ENCODE measurements at places on chromosomes 1 and 21.

- no peak for DNase-seq
These were observed 397.7 kb downstream of the RWDD3 start for GRCh38 chr1:95631695-95632094.

- no peak for DNase-seq
These were observed 237.6 kb upstream of the DUSP10 start for GRCh38 chr1:221979444-221980032.

DNA sequence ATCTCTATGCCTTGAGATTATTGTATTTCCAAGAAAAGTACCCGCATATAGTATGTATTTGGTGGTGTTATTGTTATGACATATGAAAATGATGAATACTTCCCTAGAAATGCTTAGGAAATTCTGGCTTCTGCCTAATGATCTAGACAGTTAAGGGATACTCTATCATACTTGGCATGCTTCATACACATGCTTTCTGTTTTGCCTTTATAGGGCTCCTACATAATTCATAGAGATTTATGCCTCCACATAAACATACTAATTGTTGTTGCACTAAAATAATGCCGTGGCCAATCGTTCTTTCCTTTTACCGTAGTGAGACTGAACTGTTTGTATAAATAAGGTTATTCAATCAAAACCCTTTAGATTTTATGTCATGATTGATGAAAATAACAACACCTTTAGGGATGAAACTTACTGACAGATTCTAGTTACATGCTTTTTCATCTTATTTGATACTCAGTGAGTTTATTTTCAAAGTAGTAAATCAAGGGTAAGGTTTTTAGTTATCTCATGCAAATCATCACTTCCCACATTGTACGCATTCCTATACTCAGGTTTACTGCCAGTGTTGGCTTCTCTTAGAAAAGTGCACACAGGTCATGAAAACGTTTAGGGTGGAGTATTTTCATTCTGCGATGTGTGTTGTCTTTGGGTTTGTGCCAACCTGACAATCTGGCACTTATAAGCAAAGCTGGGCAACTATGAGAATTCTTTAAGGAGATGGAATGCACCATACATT lies 40.5 kb upstream of the SCYL3 start:
- no peak for DNase-seq

- no peak for DNase-seq
These were observed 119.0 kb downstream of the FGGY start for GRCh38 chr1:59415881-59416280.

GRCh38 chr21:37513383-37513782 lies 146.8 kb downstream of the DYRK1A start:
- DNase-seq: no peak

- DNase-seq: no peak
These were observed 5.1 kb downstream of the OSBPL9 start for GRCh38 chr1:51621841-51622454.

DNA sequence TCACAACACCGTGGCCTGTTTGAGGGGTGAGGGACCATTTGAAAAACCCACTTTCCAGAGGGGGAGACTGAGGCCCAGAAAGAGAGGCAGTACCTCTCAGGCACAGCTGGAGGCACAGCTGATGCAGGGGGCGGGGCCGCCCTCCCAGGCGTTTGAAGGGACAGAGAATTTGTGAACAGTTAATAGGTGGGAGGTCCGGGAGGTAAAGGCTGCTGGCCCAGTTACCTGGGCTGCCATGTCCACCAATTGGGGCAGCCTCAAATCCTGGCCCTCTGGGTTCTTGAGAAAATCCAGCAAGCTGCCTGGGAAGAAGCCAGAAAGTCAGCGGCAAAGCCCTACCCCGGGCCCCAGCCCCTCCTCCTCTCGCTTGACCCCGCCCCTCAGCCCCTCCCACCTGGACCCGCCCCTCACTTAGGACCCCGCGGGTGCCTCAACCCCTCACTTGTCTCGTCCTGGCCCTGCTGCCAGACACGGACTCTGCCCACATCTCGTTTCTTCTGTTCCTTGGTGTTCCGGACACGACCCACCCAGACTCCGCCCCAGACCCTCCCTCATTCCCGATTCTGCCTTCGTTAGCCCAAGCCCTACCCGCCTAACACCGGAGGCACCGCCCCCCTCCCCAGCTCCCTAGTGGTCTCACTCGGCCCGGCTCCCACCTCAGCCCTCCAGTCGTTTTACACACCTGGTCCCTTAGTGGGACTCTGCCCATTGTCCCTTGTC lies 10.8 kb upstream of the AHDC1 start:
- no peak for DNase-seq

DNA sequence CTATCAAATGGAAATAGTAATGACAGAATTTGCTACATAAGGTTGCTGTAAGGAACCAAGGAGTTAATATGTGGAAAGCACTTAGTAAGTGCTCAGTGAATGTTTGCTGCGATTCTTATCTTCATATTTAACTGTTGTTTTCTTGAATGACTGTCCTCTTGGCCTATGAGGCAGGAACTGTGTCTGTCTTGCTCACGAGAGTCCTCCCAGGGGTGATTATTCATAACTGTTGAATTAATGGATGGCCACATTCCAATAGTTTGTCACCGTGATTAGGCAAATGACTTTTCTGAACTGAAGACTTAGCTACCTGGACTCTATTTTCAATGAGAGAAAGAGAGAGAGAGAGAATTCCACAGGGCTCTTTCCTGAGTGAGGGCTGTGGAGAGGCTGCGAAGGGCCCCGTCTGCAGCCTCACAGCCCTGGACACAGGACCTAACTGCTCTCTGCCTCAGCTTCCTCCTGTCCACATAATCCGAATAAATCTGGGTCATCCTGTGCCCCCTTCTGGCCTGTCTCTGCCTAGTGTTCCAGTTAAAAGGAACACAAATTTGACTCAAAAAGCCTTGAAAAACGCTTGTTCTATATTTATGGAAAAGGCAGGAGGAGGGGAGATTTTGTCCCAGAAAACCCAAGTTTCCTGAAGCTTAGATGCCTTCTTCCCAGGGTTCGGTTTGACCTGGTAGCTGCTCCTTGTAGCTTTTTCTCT lies 8.5 kb downstream of the EDN2 start:
- no peak for DNase-seq

DNA sequence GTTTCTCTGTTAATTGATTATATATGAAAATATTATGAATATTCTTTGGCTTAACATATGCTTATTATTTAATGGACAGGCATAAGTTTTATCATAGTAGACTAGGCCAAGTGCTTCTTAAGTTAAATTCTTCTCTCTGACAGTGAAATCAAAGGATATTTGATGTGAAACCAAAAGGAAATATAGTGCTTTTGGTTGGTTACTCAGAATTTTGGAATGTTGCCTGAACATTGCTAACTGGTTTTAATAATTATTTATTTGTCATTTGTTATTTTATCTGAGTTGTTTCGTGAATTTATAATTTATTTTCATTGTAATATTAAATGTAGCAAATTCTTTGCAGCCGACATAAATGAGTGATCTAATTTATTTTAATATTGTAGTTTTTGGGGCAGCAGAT lies 18.3 kb downstream of the HOOK1 start:
- DNase-seq: no peak

- DNase-seq: no peak
These were observed 13.8 kb downstream of the VASH2 start for GRCh38 chr1:212964102-212964501.

DNA sequence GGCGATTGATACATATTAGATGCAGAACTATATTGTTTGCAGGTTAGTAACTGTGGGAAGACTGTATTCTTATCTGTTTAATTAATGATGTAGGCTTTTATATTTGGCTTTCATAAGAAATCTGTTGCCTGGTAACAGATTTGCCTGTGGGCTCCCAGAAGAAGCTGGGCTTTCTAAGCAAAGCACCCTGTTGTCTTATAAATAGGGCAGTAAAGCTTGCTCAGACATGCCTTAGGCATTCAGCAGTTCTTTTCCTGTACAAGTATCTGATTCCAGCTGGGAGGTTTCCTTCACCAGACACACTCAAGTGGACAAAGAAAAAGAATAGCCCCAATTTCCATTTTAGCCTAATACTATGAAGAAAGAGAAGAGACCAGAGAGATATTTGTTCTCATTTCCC lies 524.0 kb downstream of the LRRIQ3 start:
- DNase-seq: no peak

- DNase-seq: no peak
These were observed 52.8 kb upstream of the TBX15 start for GRCh38 chr1:119040906-119041305.

GRCh38 chr1:235902677-235903542 lies 36.2 kb upstream of the LYST start:
- no peak for DNase-seq

DNA sequence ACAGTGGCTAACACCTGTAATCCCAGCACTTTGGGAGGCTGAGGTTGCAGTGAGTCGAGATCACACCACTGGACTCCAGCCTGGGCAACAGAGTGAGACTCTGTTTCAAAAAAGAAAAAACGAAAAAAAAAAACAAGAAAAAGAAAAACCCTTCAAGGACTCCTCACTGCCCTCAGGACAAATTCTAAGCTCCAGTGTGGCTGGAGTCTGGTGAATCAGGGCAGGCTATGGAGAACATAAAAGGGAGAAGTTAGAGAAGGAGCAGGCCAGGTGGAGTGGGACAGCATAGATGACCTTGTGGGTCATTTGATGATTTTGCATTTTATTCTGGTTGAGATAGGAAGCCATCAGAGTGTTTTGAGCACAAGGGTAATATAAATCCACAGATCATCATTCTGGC lies 12.5 kb upstream of the UAP1 start:
- DNase-seq: no peak

DNA sequence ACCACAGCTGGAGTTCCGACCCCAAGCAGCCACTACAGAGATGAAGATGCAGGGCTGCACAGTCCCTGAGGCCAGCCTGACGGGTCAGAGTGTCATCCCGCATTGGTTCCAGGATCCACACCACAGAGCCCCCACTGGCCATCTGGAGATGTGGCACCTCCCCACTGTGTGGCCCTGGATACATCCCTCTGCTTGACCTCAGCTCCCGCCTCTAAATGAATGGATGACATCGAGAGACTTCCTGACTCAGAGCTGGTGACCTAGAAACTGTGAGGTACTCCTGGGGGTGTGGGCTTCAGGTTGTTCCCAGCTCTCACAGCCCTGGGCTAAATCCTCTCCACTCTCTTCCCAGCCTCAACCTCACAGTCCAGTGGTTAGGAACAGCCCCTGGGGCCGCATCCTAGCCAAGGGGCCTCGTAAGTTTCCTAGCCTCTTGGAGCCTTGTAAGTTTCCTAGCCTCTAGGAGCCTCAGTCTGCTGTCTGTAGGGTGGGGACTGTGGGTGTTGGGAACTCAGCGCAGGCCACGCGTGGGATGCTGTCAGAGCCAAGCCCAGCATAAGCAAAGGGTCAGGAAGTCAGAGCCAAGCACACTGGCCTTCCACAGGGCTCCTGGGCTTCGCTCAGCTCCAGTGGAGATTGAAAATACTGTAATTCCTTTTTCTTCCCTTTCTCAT lies 87.5 kb upstream of the RUNX3 start:
- no peak for DNase-seq

- DNase-seq: no peak
These were observed 1.7 kb upstream of the EPS15 start for GRCh38 chr1:51520700-51521248.

GRCh38 chr1:14482784-14483450 lies 115.6 kb upstream of the KAZN start:
- no peak for DNase-seq

GRCh38 chr1:211951856-211952255 lies 83.5 kb downstream of the INTS7 start:
- no peak for DNase-seq

GRCh38 chr1:119791377-119791776 lies 19.9 kb downstream of the REG4 start:
- DNase-seq: no peak

DNA sequence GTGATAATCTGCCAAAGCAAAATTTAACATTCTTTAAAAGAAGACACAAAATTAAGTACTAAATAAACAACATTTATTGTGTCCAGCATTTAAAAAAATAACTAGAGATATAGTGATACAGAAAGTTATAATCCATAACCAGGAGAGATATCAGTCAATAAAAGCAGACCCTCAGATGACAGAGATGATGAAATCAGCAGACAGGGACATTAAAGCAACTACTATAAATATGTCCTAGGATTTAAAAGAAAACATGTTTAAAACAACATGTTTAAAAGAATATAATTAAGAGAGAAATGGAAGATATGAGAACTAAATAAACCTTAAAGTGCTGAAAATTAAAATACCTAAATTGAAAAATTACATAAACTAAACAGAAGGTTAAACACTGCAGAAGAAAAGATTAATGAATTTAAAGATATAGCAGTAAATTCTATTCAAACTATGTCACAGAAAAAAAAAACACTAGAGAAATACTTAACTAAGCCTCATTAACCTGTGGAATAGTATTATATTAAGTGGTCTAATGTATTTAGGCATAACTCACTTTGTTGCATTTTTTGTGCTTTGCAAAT lies 261.2 kb upstream of the NR5A2 start:
- no peak for DNase-seq

GRCh38 chr1:184854496-184855140 lies 100.0 kb upstream of the EDEM3 start:
- DNase-seq: no peak

- DNase-seq: no peak
These were observed 6.8 kb downstream of the ARID1A start for GRCh38 chr1:26702680-26703038.

- DNase-seq: no peak
These were observed 56.3 kb downstream of the NVL start for GRCh38 chr1:224273641-224274040.

DNA sequence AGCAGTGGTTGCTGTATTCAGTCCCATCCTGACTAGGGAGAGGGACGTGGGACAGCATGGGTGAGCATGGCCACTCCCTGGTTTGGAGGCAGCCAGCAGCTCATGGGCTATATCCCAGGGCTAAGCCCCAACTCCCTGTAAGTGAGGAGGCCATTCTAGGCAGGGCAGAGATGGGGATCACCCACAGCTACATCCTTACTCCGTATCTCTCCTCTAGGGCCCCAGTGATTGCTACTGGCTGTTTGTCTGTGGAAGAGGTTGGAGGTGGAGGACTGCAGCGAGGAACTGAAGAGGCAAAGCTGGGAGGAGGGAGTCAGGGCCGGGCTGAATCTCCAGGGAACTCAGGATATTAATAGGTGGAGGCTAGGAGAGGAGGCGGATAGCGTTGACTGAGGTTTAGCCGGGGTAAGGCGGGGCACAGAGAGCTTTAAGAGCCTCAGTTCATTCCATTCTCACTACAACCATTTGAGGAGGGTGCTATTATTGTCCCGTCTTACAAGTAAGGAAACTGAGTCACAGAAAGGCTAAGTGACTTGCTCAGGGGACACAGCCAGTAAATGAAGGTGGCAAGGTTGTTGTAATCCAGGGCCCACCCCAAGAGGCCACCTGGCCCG lies 6.8 kb downstream of the OLIG2 start:
- DNase-seq: no peak

DNA sequence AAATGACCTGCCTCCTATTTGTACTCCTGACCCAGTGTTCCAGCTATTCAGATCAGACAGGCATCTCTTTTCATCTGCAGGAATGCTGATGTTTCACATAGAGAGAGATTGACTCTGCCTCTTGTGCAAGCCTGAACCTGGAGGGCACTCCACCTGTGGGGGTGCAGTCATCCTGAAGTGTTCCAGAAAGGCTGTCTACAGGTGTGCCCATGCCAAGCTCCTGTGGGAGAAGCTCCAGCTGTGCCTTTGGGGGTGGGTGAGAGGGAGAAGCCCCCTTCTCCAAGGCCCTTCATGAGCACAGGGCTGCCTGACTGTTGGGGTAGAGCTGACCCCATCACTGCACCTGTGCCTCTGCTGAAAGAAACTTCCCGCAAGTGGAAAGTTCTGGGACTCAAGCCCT lies 22.8 kb downstream of the IFI44 start:
- DNase-seq: no peak

GRCh38 chr1:65882076-65882475 lies 89.4 kb downstream of the PDE4B start:
- DNase-seq: no peak
